ENCODE measurements at places on chromosomes 6 and 20.

DNA sequence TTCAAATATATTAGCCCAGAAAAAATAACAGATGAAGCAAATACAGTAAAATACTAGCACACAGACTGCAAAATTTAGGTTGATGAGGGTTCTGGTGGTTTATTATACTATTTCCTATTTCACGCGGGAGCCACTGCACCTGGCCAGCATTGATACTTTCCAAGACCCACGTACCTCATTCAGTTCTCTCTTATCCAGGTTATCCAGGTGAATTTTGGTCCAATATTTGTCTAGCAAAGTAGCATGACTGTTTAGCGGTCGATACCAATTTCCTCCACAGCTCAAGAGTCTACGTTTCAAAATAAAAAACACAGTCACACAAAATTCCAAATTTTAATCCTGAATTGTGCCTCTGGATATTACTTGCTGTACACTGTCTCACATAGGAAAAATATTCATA, 34.8 kb downstream of the MDN1 start:
- DNase-seq = no peak

DNA sequence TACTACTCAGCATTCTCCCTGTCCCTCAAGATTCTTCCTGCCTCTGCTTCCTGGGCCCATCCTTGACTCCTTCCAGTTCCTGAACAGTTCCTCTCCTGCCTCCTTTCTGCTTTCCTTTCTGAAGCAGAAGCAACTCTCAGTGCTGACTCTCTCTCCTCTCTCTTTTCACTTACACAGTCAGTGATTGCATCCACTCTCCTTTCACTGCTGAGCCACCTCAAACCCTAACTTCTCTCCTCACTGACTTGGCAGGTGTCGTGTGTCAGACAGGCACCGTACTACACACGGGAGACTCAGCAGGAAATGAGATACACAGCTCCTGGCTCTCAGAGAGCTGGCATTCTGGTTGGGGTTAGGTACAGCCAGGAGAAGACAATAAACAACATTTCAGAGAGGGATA, 5.6 kb downstream of the ABHD16A start:
- DNase-seq = no peak

DNA sequence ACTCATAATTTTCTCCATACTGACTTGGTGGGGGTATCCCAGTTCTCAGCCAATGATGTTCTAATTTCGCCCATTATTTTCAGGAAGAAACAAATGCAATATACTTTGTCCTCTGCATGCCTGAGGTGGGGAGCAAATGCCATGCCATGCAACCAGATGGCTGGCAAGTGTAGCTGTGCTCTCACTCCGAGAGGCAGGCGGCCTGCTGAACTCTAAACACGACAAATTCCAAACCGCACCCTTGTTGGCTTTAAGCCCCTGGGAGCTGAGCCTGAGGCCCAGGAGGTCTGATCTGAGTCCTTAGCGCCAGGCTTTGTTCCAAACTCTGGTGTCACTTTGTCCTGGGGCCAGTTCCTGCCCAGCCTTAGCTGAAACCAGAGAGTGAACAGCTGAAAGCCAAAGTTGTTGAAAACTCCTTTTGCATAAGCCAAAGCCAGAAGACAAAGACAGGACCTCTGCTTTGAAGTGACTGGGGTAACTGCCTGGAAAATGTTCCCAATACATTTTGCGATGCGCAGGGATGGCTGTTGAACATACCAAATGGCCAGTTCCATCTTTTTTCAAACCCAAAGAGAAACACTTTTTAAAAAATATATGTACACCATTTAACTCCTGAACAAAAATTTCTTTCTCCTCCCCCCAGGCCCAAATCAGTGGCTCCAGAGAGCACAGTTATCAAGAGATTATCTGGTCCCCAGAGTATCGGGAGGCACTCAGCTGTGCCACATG, 46.2 kb downstream of the TTI1 start:
- DNase-seq = no peak

- DNase-seq = peak; percentile 24
These were observed at the start of gene PDE10A for GRCh38 chr6:165662749-165663376. PDE10A (minus strand) TSS chr6:165663241; CDS start chr6:165662811, 430 bp downstream.

- peak; percentile 10 for DNase-seq
These were observed 246.7 kb downstream of the MAFB start for GRCh38 chr20:40442181-40442963.

- DNase-seq = no peak
These were observed 24.1 kb downstream of the CARMIL1 start for GRCh38 chr6:25303254-25303653.

- DNase-seq = no peak
These were observed 79.2 kb upstream of the PHACTR2 start for GRCh38 chr6:143598466-143599080.

DNA sequence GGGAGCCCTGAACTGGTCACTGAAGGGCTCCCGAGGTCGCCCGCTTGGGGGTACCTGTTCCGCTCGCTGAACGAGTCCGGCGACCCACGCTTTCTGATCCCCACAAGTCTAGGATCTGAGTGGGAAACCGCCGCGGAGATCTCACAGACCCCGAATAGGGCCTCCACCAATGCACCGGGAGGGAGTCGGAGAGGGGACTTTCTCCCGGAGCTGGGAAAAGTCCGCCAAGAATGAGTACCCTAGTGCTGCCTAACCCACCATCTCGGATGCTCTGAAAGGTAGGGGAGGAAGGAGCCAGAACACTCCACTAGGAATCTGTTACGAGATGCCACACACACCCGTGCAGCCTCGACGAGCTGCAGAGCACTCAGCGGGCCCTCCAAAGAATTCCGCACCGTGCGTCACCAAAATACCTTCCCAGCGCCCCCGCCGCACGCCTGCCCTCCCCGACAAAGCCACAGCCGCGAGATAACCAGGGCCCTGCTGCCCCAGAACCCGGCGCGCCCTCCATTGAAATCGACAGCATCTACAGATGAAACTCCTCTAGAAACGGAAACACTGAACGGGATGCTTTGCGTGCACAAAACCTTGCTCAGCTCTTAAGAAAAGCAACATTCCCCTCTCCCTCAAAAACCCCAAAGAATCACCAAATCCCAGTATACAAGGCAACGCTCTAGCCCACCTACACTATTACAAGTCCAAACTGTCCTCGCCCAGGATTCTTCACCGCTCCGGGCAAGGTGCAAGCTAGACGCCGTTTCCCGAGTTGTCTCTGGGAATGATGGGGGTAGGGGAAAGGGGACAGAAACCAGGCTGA, 686 bp downstream of the COL12A1 start:
- DNase-seq = peak; percentile 79

GRCh38 chr6:3162565-3163247, 5.4 kb upstream of the TUBB2A start:
- DNase-seq = peak; percentile 70

DNA sequence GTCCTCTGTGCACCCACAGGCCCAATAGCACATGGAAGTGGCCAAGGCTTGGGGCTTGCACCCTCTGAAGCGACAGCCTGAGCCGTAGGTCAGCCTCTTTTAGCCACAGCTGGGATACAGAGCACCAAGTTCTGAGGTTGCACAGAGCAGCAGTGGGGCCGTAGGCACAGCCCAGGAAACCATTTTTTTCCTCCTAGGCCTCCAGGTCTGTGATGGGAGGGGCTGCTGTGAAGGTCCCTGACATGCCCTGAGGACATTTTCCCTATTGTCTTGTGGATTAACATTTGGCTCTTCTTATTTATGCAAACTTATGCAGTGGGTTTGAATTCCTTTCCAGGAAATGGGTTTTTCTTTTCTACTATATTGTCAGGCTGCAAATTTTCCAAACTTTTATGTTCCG, 878.7 kb upstream of the MAN1A1 start:
- no peak for DNase-seq

- DNase-seq = peak; percentile 19
These were observed 69.1 kb downstream of the SLC35F1 start for GRCh38 chr6:117976030-117976651.

DNA sequence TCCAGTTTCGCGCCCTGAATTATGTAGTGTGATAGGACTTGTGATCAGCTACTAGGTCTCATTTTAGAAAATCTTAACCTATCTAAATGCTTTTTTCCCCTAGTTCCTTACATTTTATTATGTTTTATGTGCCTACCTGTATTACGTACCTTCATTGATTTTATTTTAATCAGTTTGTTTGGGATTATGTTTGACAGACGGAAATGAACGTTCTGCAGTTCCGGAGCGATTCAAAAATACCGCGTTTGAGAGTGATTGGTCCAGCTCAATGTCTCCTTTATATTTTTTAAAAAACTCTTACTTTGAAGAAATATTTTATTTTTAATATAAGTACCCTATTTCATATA, 114.3 kb upstream of the BTN3A2 start:
- DNase-seq = no peak

GRCh38 chr20:61303675-61304074, 51.6 kb downstream of the CDH4 start:
- DNase-seq = no peak

- DNase-seq = no peak
These were observed 618 bp downstream of the RTN4IP1 start for GRCh38 chr6:106628658-106629102.

Measured in fibroblast of upper back skin (primary cell).